Karpas-422 (cell line): ENCODE measurements at places on chromosomes 3 and 15.
A peak's percentile ranks its signal among the peaks of the same experiment; 100 is the strongest.

GRCh38 chr3:69540706-69541581 is 155.1 kb upstream of the FRMD4B start:
- no peak overlapping the region for H3K27ac ChIP-seq
- no peaks in the 10 kb centered on the region for H3K36me3 ChIP-seq
- H3K27me3 ChIP-seq, result no peaks in the 10 kb centered on the region
- H3K4me1 ChIP-seq, result no peaks in the 10 kb centered on the region

DNA sequence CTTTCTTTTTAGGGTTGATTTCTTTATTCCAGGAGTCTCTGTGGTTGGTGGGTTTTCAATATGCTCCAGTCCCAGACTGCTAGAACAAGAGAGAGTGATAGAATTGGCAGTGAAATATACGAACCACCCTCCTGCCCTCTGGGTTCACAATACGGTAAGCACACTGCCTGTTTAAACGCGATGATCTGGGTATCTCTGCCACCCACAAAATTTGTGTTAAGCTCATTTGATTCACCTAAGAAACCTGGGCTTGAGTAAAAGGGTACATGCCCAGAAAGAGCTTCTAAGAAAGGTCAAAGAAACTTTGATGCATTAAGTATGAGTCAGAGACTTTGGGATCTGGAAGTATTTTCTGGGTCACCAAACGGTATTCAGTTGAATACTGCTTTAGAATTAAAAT is 29.8 kb downstream of the OXNAD1 start:
- no peak overlapping the region for H3K4me3 ChIP-seq
- no peak for DNase-seq
- H3K27me3 ChIP-seq, result no peaks in the 10 kb centered on the region
- peaks cover 66% of the 10 kb centered on the region for H3K36me3 ChIP-seq
- H3K4me1 ChIP-seq, result peaks cover 21% of the 10 kb centered on the region

DNA sequence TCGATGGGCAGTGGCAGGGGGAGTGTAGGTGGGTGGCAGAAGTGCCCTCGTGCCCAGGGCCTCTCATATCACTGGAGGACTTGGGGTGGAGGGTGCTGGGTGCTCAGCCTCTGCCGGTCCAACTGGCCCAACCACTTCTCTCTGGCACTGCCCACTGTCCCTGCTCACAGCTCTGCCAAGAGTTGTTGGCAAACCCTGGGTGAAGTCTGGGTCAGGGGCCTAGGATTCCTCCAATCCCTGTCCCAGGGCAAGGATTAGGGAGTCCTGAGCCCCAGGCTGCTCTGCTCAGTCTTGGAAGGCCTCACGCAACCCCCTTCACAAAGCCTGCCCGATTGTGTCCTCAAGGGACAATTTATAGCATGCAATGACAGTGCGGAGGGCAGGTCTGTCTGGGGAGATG is 5.2 kb upstream of the PRKCD start:
- peak; percentile 41 for DNase-seq
- H3K27ac ChIP-seq, result no peak overlapping the region
- H3K4me1 ChIP-seq, result peaks cover 50% of the 10 kb centered on the region
- no peaks in the 10 kb centered on the region for H3K36me3 ChIP-seq

DNA sequence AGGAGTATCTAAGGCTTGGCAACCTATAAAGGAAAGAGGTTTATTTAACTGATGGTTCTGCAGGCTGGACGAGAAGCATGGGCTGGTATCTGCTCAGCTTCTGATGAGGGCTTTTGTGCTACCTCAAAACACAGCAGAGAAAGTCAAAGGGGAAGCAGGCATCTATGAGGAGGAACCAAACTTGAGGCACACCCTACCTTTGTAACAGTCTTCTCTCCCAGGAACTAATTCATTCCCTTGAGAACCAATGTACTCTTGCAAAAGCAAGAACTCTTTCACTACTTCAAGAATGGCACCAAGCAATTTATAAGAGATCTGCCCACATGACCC is 109.0 kb downstream of the CGGBP1 start:
- no peak for DNase-seq
- H3K36me3 ChIP-seq, result no peaks in the 10 kb centered on the region
- no peak overlapping the region for H3K4me3 ChIP-seq
- H3K27me3 ChIP-seq, result no peaks in the 10 kb centered on the region

GRCh38 chr15:42157981-42158765 is 1.7 kb upstream of the PLA2G4F start:
- no peaks in the 10 kb centered on the region for H3K4me1 ChIP-seq
- H3K36me3 ChIP-seq, result peaks cover 14% of the 10 kb centered on the region; the same call in 1 of the 2 replicates
- H3K4me3 ChIP-seq, result no peak overlapping the region
- no peak for DNase-seq

DNA sequence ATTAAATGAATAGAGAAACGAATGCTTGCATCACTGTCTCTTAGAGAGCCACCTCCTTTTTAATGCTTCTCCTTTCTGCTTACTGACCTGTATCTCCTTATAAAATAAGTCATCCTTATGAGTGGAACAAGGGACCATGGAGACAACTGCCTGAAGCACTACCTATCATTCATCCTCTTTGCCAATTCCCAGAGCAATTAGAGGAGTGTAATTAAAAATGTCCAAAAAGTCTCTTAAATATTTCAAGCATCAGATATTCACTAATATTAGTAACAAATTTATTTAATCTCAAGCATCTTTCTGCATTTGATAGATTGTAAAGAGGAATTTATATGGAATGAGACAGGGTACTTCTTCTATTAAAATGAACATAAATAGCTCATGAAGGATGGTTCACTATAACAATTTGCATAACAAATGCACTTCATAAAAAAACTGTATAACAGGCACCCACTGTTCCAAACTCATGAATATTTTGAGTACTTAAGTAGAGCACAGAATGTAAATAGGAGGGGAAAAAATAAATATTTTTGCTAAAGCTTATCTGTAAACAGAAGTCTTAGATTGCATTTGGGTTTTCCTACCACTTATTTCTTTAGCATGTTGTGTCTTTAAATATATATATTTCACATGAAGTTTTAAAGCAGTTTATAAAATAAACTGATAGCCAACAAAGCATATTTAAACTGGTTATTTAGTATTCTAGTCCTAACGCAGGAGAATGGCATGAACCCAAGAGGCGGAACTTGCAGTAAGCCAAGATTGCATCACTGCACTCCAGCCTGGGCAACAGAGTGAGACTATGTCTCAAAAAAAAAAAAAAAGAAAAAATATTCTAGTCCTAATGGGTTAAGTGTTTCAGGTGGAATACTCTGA is 269.3 kb downstream of the TBL1XR1 start:
- H3K27me3 ChIP-seq, result no peaks in the 10 kb centered on the region
- no peaks in the 10 kb centered on the region for H3K36me3 ChIP-seq
- no peak overlapping the region for H3K27ac ChIP-seq
- DNase-seq, result no peak
- no peaks in the 10 kb centered on the region for H3K4me1 ChIP-seq

GRCh38 chr3:127857333-127857732 is 35.0 kb upstream of the MGLL start:
- no peak overlapping the region for H3K4me3 ChIP-seq
- DNase-seq, result peak; percentile 69
- H3K36me3 ChIP-seq, result no peaks in the 10 kb centered on the region
- no peaks in the 10 kb centered on the region for H3K27me3 ChIP-seq
- H3K27ac ChIP-seq, result no peak overlapping the region

DNA sequence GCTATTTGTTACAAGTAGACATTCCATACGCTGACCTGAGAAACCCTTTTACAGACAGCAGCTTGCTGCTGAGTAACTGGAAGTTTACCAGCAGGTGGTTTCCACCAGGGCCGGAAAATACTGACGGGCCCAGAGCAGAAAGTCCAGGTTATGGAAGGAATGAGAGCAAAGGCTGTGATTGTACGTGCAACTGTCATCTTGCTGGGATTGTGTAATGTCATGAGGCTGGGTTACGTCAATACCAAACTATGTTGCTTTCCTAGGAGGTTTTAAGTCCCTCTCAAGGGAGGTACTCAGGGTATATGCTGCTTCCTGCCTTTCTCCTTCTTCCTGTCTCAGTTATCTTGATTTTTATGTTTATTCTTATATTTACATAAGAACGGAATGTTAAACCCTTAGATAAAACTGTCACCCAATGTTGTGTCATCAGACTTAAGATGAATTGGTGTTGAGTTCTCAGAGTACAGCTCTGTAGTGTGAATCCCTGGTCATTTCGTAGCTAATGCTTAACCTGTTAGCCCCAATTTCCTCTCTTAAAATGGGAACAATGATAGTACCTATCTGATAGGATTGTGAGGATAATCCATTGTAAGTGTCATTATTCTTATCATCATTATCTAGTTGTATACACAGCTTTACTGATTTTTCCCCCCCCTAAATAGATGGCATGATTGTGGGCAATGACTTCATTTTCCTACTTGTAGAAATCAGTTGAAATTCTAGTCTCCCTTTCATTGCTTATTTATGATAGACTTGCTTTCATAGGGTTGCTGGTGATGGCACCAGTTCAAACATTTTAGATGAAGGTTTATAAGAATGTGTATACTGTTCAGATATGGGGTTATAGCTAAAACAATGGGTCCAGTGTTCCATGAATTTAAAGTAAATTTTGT is 101.4 kb downstream of the FNDC3B start:
- H3K4me3 ChIP-seq, result no peak overlapping the region
- peaks cover 13% of the 10 kb centered on the region for H3K4me1 ChIP-seq
- no peak for DNase-seq
- no peaks in the 10 kb centered on the region for H3K27me3 ChIP-seq
- H3K36me3 ChIP-seq, result no peaks in the 10 kb centered on the region
- no peak overlapping the region for H3K27ac ChIP-seq

DNA sequence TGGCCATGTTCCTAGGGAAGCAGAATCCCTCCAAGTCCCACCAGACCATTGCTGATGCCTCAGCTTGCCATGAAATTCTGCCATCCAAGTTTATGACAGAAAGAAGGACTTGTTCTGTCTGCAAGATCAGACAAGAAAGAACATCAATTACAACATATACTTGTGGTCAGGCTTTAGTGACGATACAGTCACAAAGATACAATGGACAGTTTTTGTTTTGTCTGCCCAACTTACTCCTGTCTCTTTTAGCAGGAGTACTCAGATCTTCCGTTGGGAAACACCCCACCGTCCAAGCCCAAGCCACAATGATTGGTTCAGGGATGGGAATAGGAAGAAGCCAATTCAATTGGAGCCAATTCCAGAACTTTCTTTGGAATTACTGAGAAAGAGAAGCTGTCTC is 15.7 kb downstream of the KLHL6 start:
- H3K27ac ChIP-seq, result no peak overlapping the region
- no peaks in the 10 kb centered on the region for H3K36me3 ChIP-seq
- peaks cover 81% of the 10 kb centered on the region for H3K4me1 ChIP-seq
- H3K27me3 ChIP-seq, result no peaks in the 10 kb centered on the region
- DNase-seq, result no peak

- no peak overlapping the region for H3K27ac ChIP-seq
- H3K27me3 ChIP-seq, result no peaks in the 10 kb centered on the region
- H3K36me3 ChIP-seq, result no peaks in the 10 kb centered on the region
These were observed 8.8 kb upstream of the TBC1D23 start for GRCh38 chr3:100252001-100252400.

- no peaks in the 10 kb centered on the region for H3K27me3 ChIP-seq
- H3K4me3 ChIP-seq, result no peak within 1 kb of the TSS
- no peaks in the 10 kb centered on the region for H3K4me1 ChIP-seq
- no peaks in the 10 kb centered on the region for H3K36me3 ChIP-seq
These were observed at the start of gene PPP2R3A for GRCh38 chr3:135965506-135966270. PPP2R3A (plus strand) TSS chr3:135965728; CDS start chr3:136001499, 35,771 bp downstream.

- H3K27me3 ChIP-seq, result no peaks in the 10 kb centered on the region
- H3K36me3 ChIP-seq, result no peaks in the 10 kb centered on the region
- H3K4me1 ChIP-seq, result no peaks in the 10 kb centered on the region
- H3K27ac ChIP-seq, result no peak overlapping the region
These were observed 9.4 kb upstream of the DYNLT2B start for GRCh38 chr3:196327405-196327804.

GRCh38 chr3:15300323-15301078 is 31.9 kb downstream of the SH3BP5 start:
- DNase-seq, result no peak
- no peak overlapping the region for H3K27ac ChIP-seq
- H3K4me3 ChIP-seq, result no peak overlapping the region
- no peaks in the 10 kb centered on the region for H3K36me3 ChIP-seq
- H3K4me1 ChIP-seq, result no peaks in the 10 kb centered on the region

GRCh38 chr15:73631915-73632669 is 1.1 kb downstream of the NPTN start:
- no peaks in the 10 kb centered on the region for H3K27me3 ChIP-seq
- no peaks in the 10 kb centered on the region for H3K36me3 ChIP-seq
- peak; percentile 61 for DNase-seq
- peaks cover 57% of the 10 kb centered on the region for H3K4me1 ChIP-seq
- no peak overlapping the region for H3K27ac ChIP-seq

DNA sequence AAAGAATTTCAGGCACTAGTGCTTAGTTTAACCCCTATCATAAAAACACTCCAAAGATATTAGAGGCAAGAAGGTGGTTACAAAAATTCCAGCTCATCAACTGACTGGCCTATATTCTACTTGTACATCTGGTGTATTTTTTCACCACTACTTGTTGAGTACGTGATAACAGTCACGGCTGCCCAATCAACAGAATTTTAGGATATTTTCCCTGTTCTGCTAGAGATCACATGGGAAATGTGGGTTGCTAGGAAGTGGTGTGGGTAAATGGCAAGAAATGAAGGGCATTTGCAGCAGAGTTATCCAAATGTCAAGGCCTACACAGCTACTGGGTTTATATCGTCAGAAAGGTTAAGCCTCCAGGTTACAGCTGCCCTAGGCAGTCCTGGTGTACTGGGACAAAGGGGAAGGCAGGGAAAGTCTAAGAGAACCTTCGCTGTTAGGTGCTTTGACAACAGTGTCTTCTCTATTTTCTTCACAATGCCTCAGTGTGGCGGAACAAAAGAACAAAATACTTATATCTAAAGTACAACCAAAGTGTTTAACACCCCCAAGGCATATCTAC is 81.9 kb downstream of the FMN1 start:
- H3K27me3 ChIP-seq, result no peaks in the 10 kb centered on the region
- no peak overlapping the region for H3K27ac ChIP-seq
- no peak overlapping the region for H3K4me3 ChIP-seq
- H3K36me3 ChIP-seq, result no peaks in the 10 kb centered on the region

DNA sequence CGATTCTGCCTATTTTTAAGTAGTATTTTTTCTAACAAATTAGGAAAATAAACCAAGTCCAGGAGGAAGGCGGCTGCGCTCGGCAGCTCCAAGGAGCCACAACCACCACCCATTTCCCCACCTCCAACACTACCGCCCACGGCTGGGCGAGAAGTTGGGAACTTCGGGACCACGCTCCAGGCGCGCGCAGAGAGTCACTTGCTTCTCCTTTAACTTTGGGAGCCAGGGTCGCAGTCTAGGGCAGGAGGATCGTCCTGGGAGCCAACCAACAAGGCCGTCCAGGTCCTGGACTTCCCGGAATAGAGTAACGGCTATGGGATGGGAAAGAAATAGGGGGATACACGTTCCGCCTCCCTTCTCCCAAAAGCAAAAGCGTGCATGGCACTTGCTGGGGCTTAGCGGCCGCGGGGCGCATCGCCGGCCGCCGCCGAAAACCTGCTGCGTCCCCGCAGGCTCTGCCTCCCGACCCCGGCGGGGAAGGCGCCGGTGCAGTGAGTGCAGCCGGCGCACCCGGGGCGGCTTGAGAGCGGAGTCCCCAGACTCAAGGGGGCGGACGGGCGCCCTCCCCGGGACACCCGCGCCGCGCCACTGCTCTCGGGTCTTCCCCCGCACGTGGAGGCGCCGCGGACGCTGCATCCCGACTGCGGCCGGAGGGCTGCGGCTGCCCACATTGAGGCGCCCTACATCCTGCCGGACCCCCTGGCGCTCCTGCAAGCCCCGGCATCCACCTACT is 699 bp downstream of the MEGF11 start:
- H3K27ac ChIP-seq, result no peak overlapping the region
- no peak for DNase-seq
- H3K4me1 ChIP-seq, result no peaks in the 10 kb centered on the region
- no peaks in the 10 kb centered on the region for H3K36me3 ChIP-seq
- no peak overlapping the region for H3K4me3 ChIP-seq
